Panc1 (cell line): ENCODE measurements at places on chromosomes 1 and 21. TPM values are rescaled to one million over a fixed set of nuclear protein-coding genes. Genes with fewer than 3 reads are reported as not detected.

DNA sequence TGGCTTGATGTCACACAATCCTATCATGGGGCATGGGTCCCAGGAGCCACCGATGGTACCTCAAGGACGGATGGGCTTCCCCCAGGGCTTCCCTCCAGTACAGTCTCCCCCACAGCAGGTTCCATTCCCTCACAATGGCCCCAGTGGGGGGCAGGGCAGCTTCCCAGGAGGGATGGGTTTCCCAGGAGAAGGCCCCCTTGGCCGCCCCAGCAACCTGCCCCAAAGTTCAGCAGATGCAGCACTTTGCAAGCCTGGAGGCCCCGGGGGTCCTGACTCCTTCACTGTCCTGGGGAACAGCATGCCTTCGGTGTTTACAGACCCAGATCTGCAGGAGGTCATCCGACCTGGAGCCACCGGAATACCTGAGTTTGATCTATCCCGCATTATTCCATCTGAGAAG, 46.3 kb downstream of the ACP6 start:
- no peak for DNase-seq

GRCh38 chr1:116352349-116352813, 20.7 kb upstream of the ATP1A1 start:
- DNase-seq: no peak

Gene B3GALT2
- 0.08 TPM for total RNA-seq

Gene GMEB1
- 13.8 TPM for total RNA-seq

DNA sequence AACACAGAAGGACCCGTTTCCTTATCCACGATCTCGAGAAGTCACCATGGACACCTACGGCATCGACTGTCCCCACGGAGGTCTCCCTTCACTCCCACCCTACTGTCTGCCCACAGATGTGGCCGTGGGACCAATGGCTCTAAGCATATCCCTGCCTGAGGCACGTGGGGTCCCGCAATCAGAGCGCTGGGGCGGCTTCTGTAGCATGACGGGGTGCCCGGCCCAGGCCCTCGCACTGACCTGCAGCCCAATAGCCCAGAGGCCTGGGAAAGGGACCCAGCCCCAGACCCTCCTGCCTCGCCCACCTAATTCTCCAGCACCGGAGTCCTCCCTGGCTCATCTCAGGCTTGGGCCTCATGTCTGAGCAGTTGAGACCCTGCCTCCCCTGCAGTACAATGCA, 132.5 kb downstream of the NPHP4 start:
- no peak for DNase-seq

DNA sequence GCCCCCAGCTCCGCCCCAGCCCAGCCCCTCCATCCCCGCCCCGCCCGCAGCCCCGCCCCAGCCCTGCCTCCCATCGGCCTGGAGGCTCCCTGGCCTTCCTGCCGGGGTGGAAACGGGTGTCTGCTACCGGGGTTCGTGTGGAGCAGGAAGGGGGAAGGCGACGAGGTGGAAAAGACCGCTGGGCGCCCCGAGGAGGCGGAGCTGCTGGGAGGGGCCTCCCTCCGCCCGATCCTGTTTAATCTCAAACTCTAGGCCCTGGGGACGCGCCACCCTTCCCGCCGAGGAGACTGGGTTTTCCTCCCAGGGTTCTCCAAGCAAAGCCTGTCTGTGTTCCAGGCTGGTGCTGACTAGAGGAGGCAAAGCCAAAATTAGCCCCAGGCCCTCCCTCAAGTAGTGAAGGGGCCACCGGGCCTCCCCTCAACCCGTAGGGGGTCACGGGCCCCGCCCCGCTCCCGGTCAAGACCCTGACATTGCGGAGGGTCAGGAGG, 16.2 kb upstream of the TTLL10 start:
- DNase-seq: peak; percentile 5

- DNase-seq: no peak
Measured at GRCh38 chr1:34164771-34165391, at the start of gene CSMD2. CSMD2 (minus strand) TSS chr1:34165230; CDS start chr1:34165097, 133 bp downstream.

GRCh38 chr1:110508028-110508940, 10.7 kb downstream of the KCNA10 start:
- no peak for DNase-seq

Gene SLC45A1
- total RNA-seq: 11.3 TPM

GRCh38 chr1:29524285-29525065, 288.2 kb downstream of the PTPRU start:
- DNase-seq: no peak

DNA sequence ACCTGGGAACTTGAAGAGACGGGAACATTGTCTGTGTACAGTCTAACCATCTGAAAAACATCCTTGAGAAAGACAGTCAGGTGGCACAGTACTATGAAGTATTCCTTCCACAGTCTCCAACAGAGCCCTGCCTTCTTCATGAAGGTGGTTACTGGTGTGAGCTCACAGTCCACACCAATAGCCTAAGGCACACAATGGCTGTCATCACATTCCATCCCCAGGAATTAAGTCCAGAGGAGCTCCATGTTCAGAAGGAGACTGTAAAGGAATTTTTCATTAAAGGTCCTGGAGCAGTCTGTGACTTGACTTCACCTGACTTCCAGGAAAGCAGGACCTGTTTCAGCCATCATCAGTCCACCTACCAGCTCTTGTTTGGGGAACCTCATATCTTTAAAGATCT, 180.2 kb downstream of the C1orf21 start:
- DNase-seq: no peak

GRCh38 chr1:168466092-168466713, 77.6 kb downstream of the XCL2 start:
- no peak for DNase-seq

DNA sequence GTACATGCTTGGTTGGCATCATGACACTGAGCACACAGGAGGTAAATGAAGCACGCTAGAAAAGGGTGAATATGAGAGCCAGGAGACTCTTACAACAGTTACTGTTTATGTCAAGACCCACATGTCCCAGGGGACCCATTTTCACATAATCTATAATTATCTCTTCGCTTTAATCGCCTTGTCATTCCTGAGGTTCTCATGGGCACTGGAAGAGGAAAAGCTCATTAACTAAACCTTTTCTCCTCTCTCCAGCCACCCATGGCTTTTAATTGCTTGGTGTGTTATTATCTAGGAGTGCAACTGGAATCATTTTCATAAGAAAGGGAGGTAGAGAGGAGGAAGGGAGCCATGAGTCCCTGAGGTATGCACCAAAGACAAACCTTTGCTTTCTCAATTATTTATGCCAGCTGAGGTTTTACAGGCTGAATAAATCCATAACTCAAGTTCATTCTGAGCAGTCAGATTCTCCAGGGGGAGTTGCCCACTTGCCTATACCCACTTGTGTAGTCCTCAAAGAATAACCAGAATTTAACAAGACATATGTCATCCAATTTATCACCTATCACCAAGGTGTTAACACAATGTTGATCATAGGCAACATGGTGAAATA, 77.4 kb downstream of the ACBD6 start:
- no peak for DNase-seq

GRCh38 chr21:45302082-45303061, 14.7 kb upstream of the POFUT2 start:
- DNase-seq: no peak

DNA sequence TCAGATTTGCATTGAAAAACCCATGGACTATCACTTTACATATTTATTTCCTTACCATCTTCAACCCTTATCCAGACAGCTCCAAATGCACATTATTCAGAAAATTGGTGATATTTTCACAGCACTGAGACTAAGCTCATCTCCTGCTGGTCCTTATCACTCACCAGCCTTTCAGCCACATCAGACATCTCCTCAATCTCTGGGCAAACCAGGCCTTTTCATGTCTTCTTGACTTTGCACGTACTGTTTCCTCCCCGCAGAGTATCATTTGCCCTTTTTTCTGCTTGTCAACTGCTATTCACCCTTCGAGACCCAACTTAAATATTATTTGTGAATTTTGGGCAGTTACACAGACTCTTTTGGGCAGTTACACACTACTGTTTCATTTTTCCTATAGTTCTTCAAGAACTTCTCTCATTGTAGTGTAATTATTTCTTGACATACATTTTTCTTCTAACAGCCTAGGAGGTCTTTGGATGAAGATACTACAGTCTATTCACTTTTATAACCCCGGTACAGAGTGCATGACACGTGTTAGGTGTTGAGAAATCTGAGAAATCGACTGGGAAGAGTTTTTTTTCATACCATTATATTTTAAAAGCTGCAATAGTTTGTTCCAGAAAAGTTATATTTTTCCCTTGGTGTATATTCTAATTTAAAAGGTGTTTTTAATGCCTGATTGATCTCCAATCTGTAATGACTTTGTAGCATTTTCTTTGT, 98.0 kb downstream of the FGGY start:
- no peak for DNase-seq

- no peak for DNase-seq
Measured at GRCh38 chr1:1118011-1118875, 2.4 kb upstream of the C1orf159 start.

DNA sequence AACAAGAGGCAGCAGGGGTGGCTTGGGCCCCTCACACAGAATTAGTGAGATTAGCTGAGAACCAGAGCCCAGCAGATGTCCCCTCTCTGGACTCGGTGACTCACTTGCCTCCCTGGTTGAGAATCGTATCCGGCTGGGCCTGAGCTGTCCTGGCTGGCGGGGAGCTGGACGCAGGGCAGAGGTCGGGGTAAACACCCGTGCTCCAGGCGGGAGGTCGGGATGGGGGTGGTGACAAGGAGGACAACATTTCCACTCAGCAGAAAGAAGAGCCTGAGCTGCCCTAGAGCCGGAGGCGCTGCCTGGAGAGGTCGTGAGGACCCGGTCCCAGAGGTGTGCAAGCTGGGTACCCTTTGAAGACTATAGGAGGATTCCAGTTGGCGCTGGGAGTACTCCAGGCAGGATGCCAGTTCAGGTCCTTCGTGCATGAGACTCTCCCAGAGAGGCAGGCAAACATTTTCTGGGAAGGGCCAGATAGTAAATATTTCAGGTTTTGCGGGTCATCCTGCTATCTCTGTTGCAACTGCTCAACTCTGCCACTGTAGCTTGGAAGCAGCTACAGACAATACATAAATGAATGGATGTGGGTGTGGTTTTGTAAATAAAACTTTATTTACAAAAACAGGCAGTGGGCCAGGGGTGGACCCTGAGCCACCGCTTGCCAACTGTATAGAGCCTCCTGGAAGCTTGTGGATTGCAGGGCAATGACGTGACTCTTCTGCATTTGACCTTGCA, 116.8 kb upstream of the WNT4 start:
- no peak for DNase-seq

GRCh38 chr1:56644064-56644918, 823 bp upstream of the PRKAA2 start:
- DNase-seq: no peak

DNA sequence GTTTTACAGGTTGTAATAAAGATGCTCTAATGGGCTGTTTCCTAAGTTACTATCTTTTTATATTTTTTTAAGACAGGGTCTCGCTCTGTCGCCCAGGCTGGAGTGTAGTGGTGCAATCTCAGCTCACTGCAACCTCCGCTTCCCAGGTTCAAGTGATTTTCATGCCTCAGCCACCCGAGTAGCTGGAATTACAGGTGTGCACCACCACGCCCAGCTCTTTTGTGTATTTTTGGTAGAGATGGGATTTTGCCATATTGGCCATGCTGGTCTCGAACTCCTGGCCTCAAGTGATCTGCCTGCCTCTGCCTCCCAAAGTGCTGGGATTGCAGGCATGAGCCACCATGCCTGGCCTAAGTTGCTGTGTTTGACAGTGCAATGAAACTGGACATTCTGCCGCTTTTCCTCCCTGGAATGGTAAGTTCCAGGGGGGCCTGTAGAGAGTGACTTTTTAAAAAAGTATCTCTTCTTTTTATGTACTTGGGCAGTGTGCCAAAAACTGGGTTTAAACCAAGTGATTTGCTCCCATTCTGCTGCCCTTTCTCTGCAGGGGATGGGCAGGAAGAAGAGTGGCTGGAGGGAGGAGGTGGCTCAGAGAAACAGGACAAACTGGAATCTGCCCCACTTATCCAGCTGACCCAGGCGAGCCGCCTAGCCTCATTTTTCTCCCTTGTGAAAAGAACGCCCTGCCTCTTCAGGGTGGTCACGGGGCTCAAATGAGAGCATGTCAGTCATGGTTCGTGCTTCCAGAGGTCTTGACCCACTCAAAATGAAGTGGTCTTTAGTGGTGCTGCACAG, 2.3 kb downstream of the SLC37A1 start:
- no peak for DNase-seq

DNA sequence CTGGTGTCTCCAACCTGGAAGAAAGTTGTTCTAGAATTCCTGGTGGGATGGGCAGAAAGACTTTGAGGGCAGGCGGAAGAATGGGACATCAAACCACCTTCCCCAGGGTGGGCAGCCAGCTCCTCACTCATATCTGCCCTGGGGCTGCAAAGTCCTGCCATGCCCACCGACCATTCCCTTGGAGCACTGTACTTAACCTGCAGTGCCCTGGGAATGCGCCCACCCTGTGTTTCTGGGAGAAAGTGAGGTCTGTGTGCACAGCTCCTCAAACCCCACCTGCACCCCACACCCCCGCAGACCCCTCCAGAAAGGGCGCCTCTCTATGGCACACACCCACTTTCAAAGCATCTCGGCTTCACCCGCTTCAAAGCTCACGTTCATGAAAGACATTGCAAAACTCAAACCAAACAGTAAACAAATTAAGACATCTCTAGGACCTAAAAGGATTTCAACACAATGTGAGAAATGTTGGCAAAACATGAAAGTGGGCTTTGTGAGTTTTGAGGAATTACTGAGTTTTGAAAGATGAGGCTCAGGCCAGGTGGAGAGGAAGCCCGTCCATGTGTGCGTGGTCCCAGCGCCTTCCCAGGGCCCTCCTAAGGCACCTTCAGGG, 25.1 kb downstream of the KRTAP10-1 start:
- no peak for DNase-seq

GRCh38 chr1:183246436-183246835, 60.4 kb downstream of the LAMC2 start:
- no peak for DNase-seq

Gene CR1
- not detected for total RNA-seq
